ENCODE measurements at places on chromosomes 3 and 15.

GRCh38 chr3:88824666-88825564 is 282.5 kb upstream of the EPHA3 start:
- DNase-seq: no peak

- DNase-seq: no peak
Measured at GRCh38 chr3:2535206-2535605, 436.5 kb downstream of the CNTN4 start.

- DNase-seq: no peak
Measured at GRCh38 chr15:48354694-48355303, 23.6 kb downstream of the DUT start.

- DNase-seq: no peak
Measured at GRCh38 chr15:70246623-70247220, 149.0 kb upstream of the TLE3 start.

DNA sequence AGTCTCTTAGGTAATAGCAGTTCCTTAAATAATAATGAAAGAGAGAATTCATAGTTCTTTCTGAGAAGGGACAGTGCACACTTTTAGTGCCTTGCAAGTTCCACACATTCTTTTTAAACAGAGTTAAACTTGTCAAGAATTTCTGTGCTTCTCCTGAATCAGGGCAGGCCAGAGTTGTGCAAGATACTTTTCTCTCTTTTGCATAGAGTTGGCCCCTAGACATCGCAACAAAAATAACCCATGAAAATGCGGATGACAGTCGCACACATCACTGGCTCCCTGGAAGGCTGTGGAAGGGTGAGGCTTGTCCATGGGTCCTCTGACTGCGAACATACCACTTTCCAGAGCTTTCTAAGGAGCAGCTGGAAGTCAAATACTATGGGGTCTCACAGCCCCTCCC is 40.1 kb downstream of the FBLN2 start:
- no peak for DNase-seq

GRCh38 chr15:83310521-83311456 is 26.3 kb upstream of the BNC1 start:
- DNase-seq: no peak

- DNase-seq: no peak
Measured at GRCh38 chr3:71758091-71758490, 4.4 kb downstream of the GPR27 start.

GRCh38 chr3:120524171-120524923 is 71.8 kb upstream of the NDUFB4 start:
- DNase-seq: no peak

DNA sequence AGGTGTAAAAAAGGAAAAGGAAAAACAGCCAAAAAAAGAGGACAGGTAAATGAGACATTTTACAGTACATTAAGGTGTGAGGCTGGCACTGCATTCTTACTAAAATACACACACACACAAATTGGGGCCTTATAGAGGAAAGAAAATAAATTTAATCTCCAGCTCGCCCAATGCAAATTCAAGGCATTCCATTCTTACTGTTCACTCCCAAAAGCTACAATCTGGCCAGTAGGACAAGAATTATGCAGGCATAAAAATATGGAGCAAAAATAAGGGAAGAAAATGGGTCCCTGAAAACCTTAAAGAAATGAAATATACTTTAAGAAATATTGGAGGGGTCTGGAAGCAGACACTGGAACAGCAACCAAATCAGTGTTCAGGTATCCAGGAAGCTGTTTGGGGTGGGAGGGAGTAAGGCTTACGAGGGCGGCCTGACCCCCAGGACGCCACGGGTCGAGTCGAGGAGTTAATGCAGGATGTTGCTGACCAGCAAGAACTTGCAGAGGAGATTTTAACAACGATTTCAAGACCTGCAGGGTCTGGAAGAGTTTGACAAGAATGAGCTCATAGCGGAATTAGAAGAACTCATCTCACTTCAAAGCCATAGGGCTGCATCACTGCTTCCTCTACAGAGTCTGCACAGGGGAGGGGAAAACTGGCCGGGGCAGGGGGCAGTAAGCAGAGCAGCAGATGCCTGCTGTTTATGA is 245.5 kb downstream of the TBL1XR1 start:
- no peak for DNase-seq

DNA sequence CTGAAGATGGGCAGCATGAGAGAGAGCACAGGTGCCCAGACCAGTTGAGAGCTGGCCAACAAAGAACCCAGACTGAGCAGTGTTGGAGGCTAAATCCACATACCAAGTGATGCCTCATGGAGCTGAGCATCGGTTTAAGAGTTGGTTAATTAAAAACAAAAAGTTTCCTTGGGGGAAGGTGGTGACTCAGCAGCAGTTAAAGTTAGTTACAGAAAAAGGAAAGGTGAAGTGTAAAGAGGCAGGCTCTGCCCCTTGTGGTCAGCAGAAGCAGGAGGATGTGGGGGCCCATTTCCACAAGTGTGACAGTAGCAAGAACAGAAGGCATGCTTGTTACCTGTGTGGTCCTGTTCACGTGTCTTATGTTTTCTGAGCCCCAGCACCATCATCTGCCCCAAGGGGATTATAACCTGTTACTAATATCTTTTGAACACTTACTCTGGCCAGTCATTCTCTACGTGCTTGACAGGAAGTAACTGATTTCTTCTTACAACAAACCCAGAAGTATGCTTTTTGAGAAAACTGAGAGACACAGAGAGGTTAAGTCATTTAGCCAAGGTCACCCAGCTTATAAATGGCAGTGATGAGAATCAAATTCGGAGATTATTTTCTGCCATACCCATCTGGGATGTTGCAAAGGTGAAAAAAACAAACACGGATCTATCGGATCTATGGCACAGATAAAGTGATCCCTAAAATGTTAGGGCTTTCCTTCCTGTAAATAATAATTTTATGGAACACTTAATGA is 91.0 kb downstream of the EPHB1 start:
- no peak for DNase-seq

DNA sequence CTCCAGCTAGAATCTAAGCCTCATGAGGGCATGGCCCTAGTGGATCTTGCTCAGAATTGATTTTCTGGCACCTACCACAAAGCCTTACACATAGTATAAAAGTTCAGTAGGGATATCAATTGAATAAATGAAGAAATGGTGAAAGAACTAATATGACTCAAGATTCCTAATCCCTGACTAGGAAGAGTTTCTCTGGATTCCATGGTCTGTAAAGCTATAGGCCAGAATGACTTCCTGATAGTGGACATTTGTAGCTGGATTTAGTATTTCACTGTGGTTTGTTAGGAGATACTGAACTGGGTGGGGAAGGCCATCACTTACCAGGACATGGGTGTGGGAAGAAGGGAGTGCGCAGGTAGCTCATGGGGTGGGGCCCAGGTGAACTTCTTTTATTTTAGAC is 168.9 kb downstream of the RAP2B start:
- no peak for DNase-seq

DNA sequence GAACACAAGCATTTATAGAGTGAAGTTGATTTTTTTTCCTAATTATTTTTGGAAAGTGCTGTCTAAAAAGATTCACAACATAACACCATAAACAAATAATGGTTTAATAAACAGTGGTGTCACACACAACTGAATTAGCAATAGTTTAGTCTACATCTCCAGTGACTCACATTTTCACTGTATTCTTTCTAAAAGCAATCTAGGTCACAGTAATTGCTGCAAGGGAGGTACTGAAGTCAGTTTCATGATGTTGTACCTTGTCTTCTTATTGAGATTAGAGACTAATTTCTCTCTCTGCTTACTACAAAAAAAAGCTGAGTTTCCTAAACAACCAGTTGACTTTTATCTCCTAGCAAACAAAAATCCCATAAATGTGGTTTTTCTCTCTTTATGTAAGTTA is 29.6 kb downstream of the PLSCR4 start:
- no peak for DNase-seq

DNA sequence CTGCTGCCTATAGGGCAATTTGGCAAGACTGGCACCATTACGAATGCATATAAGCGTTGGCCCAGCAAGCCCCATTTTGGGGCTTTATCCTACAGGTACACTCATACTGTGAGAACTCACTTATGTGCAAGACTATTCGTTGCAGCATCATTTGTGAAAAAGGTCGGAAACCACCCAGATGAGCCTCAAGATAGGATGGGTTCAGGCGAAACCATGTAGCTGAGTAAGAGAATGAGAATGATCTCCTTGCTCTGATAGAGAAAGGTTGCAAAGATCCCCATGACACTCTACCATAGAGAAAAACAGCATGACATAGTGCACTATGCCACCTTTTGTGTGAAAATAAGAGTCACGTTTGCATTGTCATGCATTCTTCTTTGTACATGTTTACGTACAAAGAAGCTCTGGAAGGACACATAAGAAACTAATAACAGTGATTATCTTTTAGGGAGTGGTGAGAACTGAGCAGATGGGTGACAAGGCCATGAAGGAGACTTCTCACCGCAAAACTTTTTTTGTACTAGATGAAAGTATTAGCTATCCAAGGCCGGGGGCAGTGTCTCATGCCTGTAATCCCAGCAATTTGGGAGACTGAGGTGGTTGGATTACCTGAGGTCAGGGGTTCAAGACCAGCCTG is 50.0 kb downstream of the RHCG start:
- no peak for DNase-seq

DNA sequence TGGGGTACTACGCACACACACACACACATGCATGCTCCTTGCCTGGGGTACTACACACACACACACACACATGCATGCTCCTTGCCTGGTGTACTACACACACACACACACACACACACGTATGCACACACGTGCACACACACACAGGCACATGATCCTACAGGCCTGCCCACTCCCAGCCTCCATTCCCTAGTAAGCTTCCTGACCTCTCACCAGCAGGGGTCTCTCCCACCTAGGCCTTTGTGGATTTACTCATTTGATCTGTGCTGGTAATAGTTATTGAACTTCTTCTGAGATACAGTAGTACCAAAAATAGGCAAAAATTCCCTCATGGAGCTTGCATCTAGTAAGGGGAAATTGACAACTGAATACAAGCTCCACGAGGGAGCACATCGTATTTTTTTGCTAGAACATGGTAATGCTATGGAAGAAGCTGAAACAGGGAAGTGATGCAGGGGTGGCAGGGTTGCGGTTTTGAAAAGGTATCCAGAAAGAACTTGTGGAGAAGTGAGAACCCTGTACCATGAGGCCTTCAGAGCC is 19.1 kb downstream of the TTC21A start:
- no peak for DNase-seq

GRCh38 chr3:32381922-32382321 is 9.7 kb upstream of the CMTM7 start:
- DNase-seq: no peak

- DNase-seq: no peak
Measured at GRCh38 chr3:15107075-15107947, 8.4 kb upstream of the RBSN start.

DNA sequence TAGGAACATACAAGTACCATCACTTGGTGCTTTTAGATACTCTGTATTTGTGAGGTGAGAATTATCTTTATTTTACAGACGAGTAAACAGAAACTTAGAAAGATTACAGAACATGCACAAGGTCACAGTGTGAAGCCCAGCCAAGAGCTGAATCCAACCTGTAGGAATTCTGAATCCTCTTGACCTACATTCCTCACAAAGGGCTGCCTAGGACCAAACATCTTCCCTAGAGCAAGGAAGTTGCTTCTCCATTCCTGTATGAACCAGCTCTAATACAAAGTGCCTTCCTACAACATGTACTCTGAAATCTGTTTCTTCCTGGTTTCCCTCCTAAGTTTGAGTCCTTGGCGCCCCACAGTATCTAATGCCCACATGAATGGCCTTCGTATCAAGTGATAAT is 2.9 kb downstream of the HDGFL3 start:
- DNase-seq: no peak

GRCh38 chr15:62578960-62579359 is 413.9 kb upstream of the C2CD4B start:
- DNase-seq: no peak

- no peak for DNase-seq
Measured at GRCh38 chr3:171965067-171965712, 74.2 kb upstream of the FNDC3B start.

GRCh38 chr3:138336454-138336999 is 6.9 kb upstream of the NME9 start:
- DNase-seq: no peak

DNA sequence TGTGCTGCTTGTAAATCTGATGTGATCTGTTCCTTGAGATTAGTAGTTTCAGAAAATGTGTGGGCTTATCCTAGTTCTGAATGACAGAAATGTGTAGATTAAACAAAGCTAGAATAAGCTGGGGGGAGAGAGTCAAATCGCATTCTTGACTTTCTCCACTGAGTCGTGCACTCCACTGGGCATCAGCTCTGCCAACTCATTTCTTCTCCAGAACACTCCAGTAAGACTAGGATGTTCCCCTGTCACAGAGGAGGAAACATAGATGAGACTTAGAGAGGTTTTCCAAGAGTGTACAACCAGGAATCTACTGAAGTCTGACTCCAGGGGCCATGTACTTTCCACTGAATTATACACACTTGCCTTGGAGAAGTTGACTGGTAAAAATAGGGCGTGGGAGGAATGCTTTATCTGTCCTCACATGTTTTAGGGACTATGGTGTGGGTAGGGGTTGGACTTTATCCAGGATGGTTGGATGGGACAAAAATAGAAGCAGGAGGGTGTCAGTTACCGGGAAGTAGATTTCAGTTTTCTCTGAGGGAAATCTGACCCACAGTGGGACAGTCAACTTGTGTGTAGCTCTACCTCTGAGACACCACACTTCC is 298.2 kb downstream of the UBE2E2 start:
- no peak for DNase-seq

DNA sequence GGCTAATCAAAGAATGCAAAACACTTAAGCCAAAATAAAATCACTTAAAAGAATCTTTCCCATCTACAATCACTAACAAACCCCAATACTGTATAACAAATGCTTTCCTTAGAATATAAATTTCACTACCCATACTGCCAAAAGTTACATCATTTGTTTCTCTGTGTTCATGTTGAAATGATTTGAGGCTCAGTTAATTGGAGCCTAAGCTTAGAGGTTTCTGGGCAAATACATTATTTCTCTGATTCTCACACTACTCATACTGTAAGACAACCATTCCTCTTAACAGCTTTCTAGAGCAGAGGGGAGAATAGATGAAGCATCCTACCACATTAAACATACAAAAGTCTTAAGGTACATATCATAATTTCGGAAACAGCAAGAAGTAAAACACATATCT is 2.1 kb downstream of the RIOX2 start:
- DNase-seq: no peak

GRCh38 chr15:94026458-94027304 is 204.7 kb upstream of the MCTP2 start:
- DNase-seq: no peak

GRCh38 chr3:43883729-43884396 is 193.1 kb downstream of the ABHD5 start:
- DNase-seq: no peak

DNA sequence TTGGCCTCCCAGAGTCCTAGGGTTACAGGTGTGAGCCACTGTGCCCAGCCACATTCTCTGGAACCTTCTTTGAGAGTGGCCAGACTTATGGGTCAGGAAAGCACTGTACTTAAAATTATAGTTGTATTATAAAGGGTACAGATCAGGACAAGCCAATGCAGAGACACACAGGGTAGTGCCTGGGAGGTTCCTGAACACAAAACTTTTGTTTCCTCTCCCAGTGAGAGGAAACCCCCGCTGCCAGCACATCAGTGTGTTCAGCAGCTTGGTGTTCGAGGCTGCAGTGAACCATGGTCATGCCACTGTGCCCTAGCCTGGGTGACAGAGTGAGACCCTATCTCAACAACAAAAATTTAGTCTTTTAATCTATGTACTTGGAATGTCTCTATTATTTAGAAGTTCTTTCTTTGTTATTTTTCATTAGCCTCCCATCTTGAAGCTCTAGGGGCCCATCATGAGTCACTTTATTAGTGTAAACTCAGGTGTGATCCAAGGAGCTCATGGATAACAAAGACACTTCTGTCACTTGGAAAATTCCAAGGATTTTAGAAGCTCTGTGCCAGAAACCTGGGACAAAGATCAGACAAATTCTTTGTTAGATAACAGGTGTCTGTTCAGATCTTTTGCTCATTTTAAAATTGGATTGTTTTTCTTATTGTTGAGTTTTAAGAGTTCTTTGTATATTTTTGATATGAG is 7.8 kb downstream of the BLOC1S6 start:
- no peak for DNase-seq
